ENCODE measurements at places on chromosomes 11 and 22. TPM values are rescaled to one million over a fixed set of nuclear protein-coding genes. Genes with fewer than 3 reads are reported as not detected.

DNA sequence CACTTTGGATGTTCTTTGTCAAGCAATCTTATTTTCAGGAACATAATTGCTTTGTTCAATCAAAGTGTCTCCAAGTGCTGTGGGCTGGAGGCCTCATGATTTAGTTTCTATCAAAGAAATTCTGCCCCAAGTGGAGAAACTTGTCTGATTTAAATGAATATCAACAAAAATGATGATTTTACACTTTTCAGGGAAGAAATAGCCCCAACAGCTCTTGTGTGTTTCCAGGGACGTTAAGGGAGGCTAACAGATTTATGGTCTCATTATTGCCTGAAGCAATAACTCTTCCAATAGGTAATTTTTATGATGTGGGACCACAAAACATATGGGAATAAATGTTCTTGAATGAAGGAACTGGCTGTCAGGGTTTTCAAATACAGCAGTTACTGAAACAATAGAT is 699.1 kb downstream of the FAM181B start:
- DNase-seq: no peak
- H3K4me1 ChIP-seq: no peaks in the 10 kb centered on the region
- no peak overlapping the region for H3K27ac ChIP-seq
- no peak overlapping the region for H3K4me3 ChIP-seq

The HBB gene
- 278 TPM for polyA plus RNA-seq

DNA sequence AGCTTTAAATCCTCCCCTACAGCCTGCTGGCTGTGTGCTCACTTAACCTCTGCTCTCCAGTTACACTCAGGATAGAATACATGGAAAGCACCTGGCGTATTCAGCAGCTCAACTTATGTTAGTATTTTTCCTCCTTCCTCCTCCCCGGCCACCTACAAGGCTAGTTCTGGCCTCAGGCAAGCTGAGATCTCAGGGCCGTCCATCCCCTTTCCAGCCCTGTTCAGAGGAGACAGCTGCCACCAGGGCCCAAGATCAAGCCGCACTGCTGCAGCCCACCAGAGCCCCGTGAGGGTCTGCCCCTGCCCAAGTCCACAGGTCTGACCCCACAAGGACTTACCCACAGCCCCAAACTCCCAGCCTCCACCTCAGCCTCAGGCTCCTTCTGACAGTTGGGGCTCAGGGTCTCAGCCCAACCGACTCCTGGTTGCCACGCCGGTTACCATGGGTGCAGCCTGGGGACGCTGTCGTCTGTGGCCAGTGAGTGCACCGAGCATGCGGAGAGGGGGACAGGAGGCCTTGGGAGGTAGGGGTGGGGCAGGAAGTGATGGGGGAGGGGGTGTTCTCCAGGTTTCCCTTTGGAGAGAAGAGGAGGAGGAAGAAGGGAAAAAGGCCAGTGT is at the start of gene C11orf16:
C11orf16 (minus strand) TSS at position 384 of the 617 bp plus-strand sequence. CDS start 639 bp downstream, outside the sequence.
- H3K27ac ChIP-seq: no peak within 1 kb of the TSS
- H3K27me3 ChIP-seq: no peaks in the 10 kb centered on the region
- no peak for DNase-seq
- no peak within 1 kb of the TSS for H3K4me3 ChIP-seq
- H3K4me1 ChIP-seq: no peaks in the 10 kb centered on the region

The PNPLA5 gene
- not detected for polyA plus RNA-seq

The PATE4 gene
- polyA plus RNA-seq: not detected

The RIC3 gene
- polyA plus RNA-seq: 0.17 TPM

DNA sequence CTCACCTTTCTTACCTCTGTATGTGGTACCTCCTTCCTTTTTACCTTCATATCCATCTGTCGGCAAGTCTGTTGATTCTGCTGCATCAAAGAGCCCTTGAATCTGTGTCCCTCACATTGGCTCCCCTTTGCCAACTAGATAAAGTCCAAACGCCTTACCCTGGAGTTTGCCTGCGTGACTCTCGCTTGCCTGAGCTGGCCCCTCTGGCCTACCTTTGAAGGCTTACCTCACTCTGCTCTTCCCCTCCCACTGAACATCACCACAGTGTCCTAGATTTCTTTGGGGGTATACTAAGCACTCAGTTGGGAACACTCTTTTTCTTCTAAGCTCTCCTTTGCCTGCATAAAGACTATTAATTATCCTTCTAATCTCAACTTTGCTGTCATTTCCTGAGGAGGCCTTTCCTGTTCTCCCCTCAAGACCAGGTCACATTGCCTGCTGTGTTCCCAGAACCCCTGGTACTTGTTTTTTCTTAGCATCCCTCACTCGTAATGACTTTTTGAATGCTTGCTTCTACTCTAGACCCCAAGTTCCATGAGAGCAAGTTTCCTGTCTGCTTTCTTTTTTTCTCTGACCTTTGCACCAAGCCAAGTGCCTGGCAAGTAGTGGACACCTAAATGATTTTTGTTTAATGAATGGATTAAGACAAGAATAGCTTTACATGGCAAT is 67.8 kb upstream of the ADORA2A start:
- no peaks in the 10 kb centered on the region for H3K27me3 ChIP-seq
- H3K27ac ChIP-seq: no peak overlapping the region
- H3K36me3 ChIP-seq: peaks cover 41% of the 10 kb centered on the region
- no peak overlapping the region for H3K4me3 ChIP-seq
- H3K4me1 ChIP-seq: peaks cover 10% of the 10 kb centered on the region
- no peak for DNase-seq

The FAM227A gene
- polyA plus RNA-seq: not detected

- H3K27me3 ChIP-seq: no peaks in the 10 kb centered on the region
- H3K4me3 ChIP-seq: no peak overlapping the region
- no peak overlapping the region for H3K27ac ChIP-seq
Measured at GRCh38 chr11:32487270-32487669, 51.9 kb upstream of the WT1 start.

DNA sequence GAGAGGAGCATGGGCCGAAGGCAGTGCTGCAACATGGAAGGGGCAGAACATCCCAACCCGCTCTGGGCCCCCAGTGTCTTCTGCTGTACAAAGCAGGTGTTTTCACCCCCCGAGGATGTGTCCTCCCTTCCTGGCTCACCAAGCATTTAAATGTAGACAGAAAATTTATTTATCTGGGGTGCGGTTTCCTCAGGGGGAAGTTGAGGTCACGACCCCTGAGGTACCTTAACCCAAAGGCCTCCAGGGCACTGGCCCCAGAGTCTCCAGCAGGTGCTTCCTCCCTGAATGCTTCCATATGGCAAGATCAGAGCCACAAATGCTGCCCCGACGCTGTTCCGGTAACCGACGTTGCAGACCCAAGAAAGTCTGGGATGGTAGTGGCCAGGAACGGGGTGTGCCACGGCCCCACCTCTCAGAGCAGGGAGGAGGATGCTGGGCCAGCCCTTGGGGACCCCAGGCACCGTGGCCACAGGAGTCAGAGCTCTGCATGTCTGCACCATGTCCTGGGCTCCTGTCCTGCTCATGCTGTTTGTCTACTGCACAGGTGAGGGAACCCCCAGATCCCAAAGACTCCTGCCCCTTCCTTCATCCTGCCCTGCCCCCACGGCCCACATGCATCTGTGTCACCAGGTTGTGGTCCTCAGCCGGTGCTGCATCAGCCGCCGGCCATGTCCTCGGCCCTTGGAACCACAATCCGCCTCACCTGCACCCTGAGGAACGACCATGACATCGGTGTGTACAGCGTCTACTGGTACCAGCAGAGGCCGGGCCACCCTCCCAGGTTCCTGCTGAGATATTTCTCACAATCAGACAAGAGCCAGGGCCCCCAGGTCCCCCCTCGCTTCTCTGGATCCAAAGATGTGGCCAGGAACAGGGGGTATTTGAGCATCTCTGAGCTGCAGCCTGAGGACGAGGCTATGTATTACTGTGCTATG is at the start of gene VPREB1:
VPREB1 (plus strand) TSS at position 471 of the 935 bp plus-strand sequence; CDS start at position 499, 28 bp downstream.
- H3K27me3 ChIP-seq: no peaks in the 10 kb centered on the region
- no peaks in the 10 kb centered on the region for H3K36me3 ChIP-seq
- no peak for DNase-seq
- H3K27ac ChIP-seq: no peak within 1 kb of the TSS
- H3K4me1 ChIP-seq: peaks cover 6% of the 10 kb centered on the region
- H3K4me3 ChIP-seq: no peak within 1 kb of the TSS

DNA sequence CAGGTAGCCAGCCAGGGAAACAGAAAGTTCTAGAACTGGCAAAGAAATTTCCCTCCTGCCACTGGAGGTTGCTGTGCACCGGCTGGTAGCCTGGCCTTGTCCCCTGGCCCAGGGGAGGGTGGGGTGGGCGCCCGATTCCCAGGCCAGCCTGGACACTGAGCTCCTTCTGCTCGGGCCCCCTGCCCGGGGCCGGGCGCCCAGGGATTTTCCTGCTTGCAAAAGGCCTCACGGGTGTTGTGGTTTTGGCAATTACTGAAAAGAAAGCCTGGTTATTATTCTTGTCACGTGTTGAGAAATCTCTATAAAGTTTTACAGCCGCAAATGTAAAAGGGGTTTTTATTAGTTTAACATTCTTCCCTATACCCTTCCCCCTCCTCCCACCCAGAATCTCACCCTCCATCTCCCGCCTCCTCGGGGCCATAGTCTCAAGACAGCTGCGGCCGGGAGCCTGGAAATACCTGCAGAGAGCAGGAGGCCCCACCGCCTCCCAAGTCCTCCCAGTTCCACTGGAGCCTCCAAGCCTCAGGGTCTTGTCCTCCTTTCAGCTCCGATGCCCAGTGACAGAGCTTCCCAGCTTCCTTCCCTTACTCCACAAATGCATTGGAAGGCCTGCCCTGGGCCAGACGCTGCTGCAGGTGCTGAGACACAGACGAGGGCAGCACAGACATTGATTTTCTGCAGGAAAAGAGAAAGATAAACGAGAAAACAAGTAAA is 1515.6 kb downstream of the TBC1D22A start:
- H3K27ac ChIP-seq: no peak overlapping the region
- H3K36me3 ChIP-seq: no peaks in the 10 kb centered on the region
- H3K4me1 ChIP-seq: no peaks in the 10 kb centered on the region
- no peak overlapping the region for H3K4me3 ChIP-seq
- DNase-seq: no peak
- no peaks in the 10 kb centered on the region for H3K27me3 ChIP-seq

DNA sequence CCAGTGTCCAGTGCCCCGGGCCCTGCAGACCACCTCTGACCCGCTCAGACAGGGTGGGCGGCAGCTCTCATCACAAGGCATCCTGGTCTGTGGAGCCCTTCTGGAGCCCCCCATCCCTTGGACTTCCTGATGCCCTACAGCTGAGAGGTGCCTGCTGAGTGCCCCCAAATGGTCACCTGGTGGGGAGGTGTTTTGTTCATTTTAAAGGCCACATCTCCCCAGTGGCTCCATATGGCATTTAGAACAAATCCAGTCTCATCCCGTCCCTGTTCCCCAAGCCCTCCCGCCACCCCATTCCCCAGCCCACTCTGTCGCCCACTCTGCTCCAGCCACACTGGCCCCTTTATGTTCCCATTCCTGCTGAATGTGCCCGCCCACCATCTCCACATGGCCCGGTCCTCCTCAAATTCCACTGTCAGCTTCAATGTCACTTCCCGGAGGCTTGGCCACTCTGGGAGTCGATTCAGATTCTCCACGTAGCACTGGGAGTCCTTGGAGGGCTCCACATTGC is 32.8 kb downstream of the OSBPL5 start:
- H3K4me3 ChIP-seq: no peak overlapping the region
- no peak overlapping the region for H3K27ac ChIP-seq
- no peaks in the 10 kb centered on the region for H3K27me3 ChIP-seq
- no peak for DNase-seq
- H3K4me1 ChIP-seq: peaks cover 43% of the 10 kb centered on the region

The PGR gene
- polyA plus RNA-seq: not detected

DNA sequence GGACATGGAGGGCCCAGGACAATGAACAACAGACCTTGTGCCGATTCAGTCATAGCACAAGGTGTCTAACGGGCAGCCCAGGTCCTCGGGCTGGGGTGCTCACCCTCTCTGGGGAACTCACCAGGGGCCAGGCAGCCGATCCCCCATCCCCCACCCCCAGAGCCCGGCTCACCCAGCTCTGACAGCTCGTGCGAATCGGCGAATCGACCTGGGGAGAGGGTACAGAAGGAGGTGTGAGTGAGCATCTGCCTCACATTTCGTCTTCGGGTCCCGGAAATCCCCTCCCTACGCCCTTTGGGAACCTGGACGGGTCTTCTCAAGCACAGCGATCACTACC is 423 bp downstream of the PEX16 start:
- peaks cover 37% of the 10 kb centered on the region for H3K36me3 ChIP-seq
- no peak for DNase-seq
- H3K4me1 ChIP-seq: peaks cover 15% of the 10 kb centered on the region
- H3K27ac ChIP-seq: peak overlapping the region; percentile 96

Measured in CD14-positive monocyte (primary cell).